ENCODE measurements at places on chromosomes 7 and 10.

- DNase-seq = no peak
Measured at GRCh38 chr7:94264756-94265155, 129.9 kb upstream of the COL1A2 start.

DNA sequence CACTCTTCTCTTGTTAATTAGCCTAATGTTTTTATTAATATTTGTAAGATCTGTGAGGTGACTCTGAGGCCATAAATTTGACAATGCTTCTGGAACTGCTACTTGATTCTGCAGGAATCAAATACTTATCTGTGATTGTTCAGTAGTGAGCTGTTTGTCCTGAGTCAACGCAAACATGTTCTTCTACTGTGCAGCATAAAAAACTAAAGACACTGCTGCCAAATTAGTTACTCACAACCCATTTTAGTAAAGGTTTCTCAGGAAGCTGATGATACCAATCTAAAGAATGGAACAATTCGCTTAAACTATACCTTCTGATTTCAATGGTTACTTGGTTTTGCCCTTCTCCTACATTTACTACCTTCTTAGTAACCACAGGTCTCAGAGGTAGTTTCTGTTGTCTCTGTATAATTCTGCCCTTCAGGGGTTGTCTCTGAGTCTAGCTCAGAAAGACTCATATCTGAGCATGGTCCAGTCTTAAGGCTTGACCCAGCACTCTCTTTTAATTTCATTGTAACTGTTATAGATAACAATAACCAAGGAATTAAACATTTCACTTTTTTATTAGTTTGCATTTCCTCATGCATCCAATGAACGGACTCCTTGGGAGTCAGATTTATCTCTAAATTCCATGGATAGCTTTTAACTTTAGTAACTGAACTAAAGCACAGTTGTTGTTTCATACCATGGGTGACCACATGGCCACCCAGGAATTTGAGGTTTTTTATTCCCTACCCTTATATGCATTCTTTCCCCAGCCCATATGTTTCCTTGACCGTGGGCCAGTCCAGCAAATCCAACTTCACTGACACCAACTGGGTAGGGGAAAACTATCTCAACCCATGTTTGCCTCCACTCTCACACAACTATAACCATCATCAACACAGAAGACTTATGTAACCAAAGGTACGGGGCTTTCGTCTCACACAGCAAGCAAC lies 309.5 kb upstream of the TEX47 start:
- DNase-seq = no peak

DNA sequence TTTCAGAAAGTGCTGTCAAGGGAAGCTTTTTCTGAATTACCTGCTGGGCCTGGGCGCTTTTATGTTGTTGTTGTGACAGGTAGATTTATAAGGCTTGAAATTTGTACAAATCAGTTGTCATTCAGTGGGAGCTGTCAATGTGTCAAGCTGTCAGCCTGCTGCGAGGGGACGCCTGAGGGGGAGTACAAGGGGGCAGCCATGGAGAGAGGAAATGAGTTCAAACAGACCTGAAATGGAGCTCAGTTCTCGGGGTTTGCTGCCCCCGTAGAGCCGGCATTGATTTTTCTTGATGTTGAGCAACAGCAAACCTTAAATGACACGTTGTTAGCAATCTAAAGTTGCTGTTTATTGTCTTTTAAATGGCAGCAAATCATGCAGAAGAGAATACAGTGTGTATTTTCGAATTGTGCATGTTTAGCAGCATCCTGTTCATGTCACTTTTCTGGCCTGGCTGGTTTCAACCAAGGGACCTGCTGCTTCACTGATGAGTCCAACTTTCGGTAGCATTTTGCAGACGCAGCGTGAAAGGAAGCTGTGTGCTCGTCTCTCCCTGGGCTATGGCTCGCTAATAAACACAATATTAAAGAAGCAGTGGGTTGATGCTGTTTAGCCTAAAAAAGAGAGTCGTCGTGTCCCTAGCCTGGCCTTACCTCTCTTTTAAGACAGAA lies 166.5 kb downstream of the LRMDA start:
- no peak for DNase-seq

DNA sequence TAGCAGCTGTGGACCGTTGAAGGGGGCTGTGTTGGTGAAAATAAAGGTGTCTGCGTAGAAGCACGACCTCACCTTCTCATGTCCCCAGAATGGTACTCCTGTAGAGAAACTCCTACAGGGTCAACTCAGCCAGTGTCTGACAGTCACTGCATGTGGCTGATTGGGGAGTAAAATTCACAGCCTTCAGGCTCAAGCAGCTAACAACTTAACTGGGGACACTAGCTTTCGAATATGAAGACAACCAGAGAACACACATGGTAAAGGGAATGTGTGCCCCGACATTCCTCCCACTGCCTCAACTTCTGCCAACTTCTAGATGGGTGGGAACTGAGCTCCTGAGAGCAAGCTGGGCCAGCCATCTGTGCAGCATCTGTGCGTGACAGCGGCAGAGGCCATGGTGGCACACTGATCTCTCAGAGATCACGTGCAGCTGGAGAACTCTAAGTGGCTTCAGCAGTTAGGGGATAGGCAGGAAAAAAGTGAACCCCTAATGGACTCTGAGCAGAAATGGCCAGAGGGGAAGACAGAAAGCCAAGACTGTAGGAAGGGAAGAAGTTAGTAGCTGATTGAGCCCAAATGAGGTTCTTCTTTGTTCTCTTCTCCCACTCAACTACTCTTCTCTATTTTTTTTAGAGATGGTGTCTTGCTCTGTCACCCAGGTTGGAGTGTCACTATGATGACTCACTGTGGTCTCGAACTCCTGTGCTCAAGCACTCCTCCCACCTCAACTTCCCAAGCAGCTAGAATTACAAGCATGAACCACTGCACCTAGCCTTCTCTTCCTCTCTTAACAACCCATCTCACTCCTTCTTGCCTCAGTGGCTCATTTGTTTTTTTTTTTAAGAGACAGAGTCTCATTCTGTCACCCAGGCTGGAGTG lies 280.8 kb downstream of the ZEB1 start:
- no peak for DNase-seq

DNA sequence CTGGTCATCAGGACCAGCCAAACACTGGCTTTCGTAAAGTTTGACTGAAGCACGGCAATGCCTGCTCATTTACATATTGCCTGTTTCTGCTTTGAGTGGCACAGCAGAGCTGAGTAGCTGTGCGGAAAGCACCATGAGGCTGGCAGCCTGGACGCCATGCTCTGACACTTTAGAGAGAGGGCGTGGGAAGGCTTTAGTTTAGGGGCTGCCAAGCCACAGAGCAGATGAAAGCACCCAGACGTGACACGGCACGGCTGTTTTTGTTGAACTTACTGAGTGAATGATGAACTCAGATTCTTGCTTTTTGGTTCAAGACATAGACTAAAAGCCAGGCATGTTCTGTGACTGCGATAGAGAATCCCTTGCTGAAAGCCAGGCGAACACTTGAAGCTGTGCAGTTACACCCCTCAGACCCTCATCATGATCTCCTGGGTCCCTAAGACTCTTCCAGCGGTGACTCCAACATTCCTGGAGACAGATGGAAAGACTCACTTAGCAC lies 182.1 kb downstream of the ZMYND11 start:
- no peak for DNase-seq

GRCh38 chr7:99843808-99844207 lies 16.0 kb downstream of the CYP3A43 start:
- DNase-seq = no peak

- DNase-seq = no peak
Measured at GRCh38 chr7:74047804-74048380, 19.9 kb downstream of the ELN start.

GRCh38 chr7:137325927-137326326 lies 17.6 kb downstream of the PTN start:
- DNase-seq = no peak

- DNase-seq = no peak
Measured at GRCh38 chr7:51015581-51015980, 232.9 kb upstream of the GRB10 start.

DNA sequence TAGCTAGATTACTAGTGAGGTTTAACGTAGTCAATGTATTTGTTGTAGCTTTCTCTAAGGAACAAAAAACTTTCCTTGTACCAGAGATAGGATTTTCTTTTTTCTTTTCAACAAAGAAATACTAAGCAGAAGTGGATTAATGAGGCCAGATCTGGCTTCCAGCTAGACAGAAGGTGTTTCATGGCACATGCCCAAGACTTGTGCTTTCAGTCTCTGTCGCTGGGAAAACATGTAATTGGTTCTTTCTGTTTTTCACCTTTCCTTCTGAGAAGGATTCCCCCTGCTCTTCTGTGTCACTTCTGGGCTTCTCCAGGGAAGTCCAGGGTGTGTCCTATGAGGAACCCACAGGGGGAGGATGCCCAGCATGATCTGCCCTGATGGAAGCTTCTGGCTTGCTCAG lies 492.2 kb downstream of the CCSER2 start:
- DNase-seq = no peak

GRCh38 chr7:22447762-22448161 lies 52.2 kb downstream of the STEAP1B start:
- no peak for DNase-seq

- DNase-seq = no peak
Measured at GRCh38 chr7:133056370-133057238, 25.3 kb downstream of the CHCHD3 start.

GRCh38 chr7:68833422-68833821 lies 764.9 kb upstream of the AUTS2 start:
- DNase-seq = no peak

All from CD4-positive, CD25-positive, alpha-beta regulatory T cell (primary cell).